ENCODE measurements at places on chromosomes 2 and 18.

DNA sequence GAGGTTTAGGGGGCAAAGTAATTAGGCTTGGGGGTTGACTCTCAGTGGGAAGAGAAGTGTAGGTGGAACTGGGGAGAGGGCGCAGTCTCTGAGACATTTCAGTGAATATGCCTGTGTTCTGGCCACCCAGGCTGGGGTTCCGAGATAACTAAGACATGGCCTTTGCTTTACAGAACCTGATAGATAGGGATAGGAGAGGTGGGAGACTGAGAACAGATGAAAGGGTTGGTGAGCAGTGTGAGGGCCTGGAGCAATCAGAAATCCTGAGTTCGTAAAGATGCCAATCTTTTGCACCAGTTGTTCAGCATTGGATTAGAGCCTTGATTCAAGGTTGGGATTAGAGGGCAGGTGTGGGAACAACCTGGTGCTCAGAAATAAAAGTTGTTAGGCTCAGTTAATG is 15.6 kb downstream of the PARD3B start:
- DNase-seq, result no peak

GRCh38 chr18:60534538-60534937 is 162.0 kb upstream of the MC4R start:
- DNase-seq, result no peak

DNA sequence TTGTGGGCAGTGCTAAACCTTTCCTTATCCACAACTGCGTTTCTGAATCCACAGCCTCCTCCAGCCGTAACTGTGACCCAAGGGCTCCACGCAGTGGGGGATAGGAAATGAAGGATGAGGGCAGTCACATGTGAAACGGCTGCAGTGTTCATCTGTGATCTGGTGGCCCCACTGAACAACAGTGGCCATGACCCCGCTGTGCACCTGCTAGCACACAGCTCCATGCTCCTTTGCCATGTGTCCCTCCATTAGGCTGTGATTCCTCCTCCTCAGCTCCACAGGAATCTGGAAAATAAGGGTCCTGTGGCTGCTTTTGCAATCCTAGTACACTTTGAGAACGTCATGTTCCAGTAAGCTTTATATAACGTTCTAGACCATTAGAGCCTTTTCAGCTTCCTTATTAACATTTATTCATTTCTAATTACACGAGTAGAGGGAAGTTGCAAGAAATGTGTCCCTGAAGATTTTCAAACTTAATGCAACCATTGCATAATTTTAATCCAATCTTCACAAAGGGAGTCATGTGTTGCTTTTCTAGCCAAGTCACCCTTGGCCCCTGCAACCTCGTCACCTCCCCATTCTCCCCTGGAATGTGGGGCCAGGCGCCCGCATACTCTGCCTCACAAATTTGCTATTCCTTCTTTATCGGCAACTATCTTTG is 7.1 kb upstream of the NAPG start:
- DNase-seq, result no peak

GRCh38 chr2:241641631-241642030 is 4.1 kb downstream of the ATG4B start:
- DNase-seq, result no peak

DNA sequence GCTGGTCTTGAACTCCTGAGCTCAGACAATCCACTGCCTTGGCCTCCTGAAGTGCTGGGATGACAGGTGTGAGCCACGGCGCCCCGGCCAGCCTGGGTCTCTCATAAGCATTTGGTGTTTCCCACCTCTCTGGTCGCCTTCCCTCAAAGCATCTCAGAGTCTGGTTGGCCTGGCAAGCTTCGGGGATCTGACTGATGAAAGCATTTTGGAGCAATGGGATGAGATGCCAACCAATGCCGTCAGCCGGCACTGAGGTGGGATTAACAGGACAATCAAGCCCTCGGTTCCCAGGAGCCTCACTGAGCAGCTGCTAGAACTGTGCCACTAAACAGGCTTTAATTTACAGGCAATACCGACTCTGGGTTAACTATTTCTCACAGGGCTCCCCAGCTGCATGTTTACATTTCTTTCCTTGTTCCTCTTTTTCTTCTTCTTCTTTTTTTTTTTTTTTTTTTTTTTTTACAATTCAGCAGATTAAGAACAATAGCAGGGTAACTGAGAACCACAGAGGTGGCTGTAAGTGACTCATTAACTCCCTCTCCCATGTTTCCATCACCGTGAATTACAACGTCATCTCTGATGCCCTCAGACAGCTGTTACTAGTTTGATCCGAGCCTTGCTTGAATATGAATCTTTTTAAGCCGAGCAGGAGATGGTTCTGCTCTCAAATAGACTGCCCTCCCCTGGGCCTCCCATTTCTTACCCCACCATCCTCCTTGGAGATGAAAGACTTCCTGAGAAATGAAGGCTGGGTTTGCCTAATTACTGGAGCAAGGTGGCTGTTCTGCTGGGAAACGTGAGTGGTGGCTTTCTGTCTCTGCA is 37.9 kb downstream of the ODC1 start:
- DNase-seq, result no peak

GRCh38 chr2:36539631-36540030 is 58.3 kb downstream of the FEZ2 start:
- DNase-seq, result no peak

DNA sequence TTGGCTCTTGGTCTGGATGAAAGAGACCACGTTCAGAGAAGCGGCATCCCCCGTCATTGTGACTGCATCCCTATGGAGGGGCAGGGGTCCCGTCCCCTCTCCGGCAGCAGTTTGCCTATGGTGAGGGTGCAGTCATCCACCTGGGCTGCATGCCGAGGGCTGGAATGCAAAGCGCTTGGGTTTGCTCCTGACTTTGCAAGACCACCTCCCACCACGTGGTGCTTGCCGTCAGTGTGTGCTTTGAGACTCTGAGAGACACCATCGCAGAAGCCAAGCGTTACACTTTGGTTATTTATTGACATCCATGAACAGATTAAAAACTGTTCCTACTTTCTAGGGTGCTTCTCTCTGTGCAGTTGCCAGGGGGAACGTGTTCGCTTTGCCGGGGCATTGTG is 59.5 kb downstream of the SH3RF3 start:
- no peak for DNase-seq

DNA sequence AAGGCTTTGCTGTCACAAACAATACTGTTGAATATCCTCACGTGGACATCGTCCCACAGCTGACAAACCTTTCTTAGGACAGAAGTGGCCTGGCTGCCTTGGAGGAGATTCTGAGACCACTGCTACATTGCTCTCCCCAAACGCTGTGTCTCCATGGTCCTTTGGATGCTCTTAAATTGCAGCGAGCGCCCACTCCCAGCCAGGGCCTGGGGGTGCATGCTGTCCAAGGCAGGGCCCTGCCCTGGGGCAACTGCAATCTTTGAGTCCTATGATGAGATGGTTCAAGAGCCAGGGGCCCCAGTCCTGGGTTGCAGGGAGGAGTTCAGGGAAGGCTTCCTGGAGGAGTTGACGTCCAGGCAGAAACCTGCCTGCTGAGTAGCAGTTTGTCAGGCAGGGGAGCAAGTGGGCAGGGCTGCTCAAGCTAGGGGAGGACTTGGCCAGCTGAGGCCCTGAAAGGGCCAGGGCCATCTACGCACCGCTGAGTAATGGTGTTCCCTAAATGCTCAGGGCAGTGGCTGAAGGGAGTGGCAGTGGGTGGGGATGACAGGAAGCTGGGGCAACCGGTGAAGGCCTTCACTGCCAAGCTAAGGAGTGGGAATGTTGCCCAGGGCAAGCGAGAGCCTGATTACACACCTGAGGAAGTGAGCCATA is 10.8 kb upstream of the SDC1 start:
- DNase-seq, result no peak

DNA sequence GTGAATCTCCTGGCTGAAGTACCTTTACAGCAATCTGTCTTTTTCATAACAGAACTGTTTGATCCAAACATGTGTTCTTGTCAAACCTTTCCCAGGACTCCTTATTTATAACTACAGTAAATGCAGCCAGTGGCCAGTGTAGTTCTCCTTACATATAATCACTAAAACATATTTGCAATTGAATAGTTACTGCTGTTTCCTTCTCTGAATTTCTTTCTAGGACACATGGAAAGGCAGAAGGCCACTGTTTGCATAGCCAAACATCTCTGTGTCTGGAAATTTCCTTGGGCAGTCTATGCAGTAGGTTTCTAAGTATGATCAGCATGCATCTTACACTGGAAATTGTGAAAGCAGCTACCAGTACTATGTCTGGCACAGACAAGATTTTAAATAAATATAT is 57.4 kb upstream of the COL3A1 start:
- no peak for DNase-seq

GRCh38 chr18:3619222-3619621 is 169.2 kb downstream of the TGIF1 start:
- DNase-seq, result no peak

- DNase-seq, result no peak
These were observed 10.3 kb downstream of the STAMBP start for GRCh38 chr2:73838889-73839534.

- no peak for DNase-seq
These were observed 26.5 kb downstream of the TNS1 start for GRCh38 chr2:217976301-217976700.

DNA sequence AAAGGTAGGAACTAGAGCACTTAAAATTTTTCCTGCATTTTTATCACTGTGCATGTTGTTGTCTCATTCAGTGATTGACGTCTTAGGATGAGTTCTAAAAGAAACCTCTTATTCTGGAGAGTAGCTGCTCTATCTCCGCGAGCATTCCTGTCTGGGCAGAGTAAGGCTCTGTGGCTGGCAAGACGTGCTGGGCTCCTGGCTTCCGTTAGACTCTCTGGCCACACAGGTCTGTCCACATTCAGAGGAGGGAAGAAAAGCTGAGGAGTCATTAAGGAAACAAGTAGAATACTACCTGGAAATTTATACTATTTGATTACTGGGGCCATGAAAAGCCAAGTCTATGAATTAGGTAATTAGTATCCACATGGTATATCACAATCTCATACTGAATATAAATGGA is 138.0 kb upstream of the DNMT3A start:
- DNase-seq, result no peak

GRCh38 chr2:188303363-188304031 is 11.8 kb downstream of the GULP1 start:
- no peak for DNase-seq

DNA sequence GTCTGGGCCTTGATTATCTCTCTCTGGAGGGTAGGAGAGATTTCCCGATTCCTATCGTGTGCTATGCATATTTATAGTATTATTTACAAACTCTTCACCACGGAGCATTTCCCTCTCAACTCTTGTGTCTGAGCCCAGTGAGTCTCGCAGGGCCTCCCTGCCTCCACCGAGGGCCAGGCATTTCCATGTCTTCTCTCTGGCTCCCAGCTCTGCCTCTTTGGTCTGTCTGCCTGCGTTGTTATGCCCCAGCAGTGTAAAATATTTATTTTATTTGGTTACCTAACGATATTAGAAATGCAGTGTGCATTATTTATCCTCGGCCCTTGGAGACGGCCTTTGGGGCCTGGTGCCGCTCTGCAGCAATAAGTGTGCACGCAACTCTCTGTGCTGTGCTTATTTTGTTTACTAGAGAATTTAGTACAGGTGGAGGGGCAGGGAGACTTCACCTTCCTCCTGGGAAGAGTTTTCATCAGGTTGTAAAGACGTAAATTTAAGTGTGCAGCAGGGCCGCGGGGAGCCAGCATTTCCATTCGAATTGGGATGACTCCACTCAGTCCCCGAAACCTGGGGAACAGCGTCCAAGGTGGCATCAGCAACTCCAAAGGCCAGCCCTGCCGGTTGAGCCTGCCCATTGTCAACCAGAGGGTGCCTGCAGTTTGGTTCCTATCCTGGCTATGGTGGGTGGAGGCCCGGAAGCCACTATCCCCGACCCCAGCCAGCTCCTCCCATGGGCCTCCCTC is 100.2 kb downstream of the PTGR3 start:
- no peak for DNase-seq

DNA sequence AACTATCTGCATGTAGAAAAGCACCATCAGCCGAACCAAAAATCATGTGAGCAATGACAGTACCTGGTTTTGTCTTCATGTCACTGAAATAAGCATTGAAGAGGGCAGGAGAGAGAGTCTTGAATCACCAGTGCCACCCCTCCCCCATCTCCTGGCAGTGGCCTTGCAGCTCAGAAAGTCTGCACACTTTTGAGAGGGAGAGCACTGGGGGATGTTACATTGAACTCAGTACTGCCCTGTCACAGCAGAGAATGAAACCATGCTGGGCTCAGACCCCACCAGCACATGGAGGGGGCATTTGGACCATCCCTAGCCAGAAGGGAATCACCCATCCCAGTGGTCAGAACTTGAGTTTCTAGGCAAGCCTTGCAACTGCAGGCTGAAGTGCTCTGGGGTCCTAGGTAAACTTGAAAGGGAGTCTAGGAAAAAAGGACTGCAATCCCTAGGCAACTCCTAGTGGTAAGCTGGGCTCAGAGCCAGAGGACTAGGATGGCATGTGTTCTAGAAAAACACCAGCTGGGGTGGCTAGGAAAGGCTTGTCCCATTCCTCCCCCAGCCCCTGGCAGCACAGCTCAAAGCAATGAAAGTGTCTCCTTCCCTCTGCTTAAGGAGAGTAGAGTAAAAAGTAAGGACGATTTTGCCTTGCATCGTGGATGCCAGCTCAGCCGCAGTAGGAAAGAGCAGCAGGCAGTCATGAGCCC is 259.9 kb upstream of the MYT1L start:
- no peak for DNase-seq

GRCh38 chr18:45654677-45655076 is 39.4 kb downstream of the SLC14A2 start:
- no peak for DNase-seq

DNA sequence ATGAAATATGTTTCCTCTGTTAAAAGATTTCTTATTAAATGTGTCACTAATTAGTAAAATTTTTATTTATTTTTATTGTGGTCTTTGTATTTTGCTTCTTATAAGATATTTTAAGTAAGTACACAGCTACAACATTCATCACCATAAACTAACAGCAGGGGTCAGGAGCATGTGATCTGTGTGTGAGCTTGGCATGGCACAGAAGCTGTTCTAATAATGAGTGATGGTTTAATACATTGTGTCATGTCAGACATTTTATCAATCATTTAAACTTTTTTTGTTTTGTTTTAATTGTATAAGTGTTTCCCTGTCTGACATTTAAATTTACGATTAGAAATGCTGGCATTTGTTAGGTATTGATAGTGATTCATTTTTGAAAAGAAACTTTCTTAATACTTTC is 585.4 kb downstream of the DSC3 start:
- no peak for DNase-seq

GRCh38 chr2:67215214-67216055 is 181.7 kb upstream of the ETAA1 start:
- DNase-seq, result peak; percentile 17

- peak; percentile 74 for DNase-seq
These were observed 21.9 kb downstream of the APCDD1 start for GRCh38 chr18:10476338-10476791.

GRCh38 chr2:200450288-200450687 is 59.6 kb downstream of the KCTD18 start:
- no peak for DNase-seq

DNA sequence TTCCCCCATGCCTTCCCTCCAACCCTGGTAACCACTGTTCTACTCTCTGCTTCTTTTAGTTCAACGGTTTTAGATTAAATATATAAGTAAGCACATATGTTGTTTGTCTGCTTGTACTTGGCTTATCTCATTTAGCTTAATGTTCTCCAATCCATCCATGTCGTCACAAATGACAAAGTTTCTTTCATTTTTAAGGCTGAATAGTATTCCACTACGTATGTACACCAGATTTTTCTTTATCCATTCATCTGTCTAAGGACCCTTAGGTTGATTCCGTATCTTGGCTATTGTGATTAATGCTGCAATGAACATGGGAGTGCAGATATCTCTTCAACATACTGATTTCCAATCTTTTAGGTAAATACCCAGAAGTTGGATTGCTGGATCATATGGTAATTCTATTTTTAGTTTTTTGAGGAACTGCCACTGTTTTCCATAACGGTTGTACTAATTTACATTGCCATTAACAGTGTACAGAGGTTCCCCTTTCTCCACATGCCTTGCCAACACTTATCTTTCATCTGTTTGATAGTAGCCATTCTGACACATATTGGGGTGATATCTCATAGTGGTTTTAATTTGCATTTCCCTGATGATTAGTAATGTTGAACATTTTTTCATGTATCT is 8.1 kb downstream of the ASB3 start:
- no peak for DNase-seq

Measured in AG09309 (cell line).